Thoracic aorta (tissue), 2 donors: ENCODE measurements at places on chromosomes 3 and 15. TPM values are rescaled to one million over a fixed set of nuclear protein-coding genes. Genes with fewer than 3 reads are reported as not detected.

Gene CIDEC
- 2.6 TPM for total RNA-seq

Gene OR5K2
- total RNA-seq: not detected

Gene ZDHHC19
- total RNA-seq: 0.42 TPM

Gene DIS3L
- 45.1 TPM for total RNA-seq

Gene LMAN1L
- not detected for total RNA-seq

DNA sequence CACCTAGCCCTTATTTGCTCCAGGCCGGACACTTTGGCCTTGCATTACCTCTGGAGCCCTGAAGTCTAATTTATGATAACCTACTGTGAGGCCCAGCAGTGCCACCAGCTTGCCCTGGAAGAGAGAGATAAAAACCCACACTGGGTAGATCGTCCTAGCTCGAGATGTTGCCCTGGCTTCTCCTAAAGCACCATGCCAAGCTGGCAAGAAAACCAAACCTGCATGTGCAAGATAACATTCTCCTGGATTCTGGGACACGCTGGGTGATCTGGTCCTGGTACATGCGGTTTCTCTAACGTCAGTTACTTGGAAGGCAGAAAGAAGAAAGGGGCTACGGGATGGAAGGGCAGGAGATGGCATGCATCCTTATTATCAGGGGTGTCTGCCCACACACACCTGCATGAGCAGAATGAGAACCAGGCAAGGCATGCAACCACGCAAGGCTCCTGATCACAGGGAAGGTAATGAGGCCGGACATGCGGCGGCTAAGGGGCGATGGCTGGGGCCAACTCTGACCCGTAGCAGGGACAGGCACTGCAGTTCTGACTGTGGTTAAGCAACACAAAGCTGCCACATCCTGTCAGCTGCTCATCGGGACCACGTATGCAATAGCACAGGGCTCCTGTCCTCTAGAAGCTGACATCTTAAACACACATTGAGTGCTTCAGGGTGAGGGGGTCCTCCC lies 73.0 kb downstream of the OXNAD1 start:
- H3K4me3 ChIP-seq: no peak overlapping the region
- H3K4me1 ChIP-seq: peaks cover 16% of the 10 kb centered on the region
- H3K27me3 ChIP-seq: no peaks in the 10 kb centered on the region
- DNase-seq: no peak
- peak overlapping the region; percentile 42 for H3K27ac ChIP-seq

GRCh38 chr3:165225604-165226003 lies 29.4 kb upstream of the SLITRK3 start:
- H3K27me3 ChIP-seq: no peaks in the 10 kb centered on the region
- no peak overlapping the region for H3K4me3 ChIP-seq
- no peaks in the 10 kb centered on the region for H3K36me3 ChIP-seq
- H3K4me1 ChIP-seq: no peaks in the 10 kb centered on the region
- no peak for DNase-seq

DNA sequence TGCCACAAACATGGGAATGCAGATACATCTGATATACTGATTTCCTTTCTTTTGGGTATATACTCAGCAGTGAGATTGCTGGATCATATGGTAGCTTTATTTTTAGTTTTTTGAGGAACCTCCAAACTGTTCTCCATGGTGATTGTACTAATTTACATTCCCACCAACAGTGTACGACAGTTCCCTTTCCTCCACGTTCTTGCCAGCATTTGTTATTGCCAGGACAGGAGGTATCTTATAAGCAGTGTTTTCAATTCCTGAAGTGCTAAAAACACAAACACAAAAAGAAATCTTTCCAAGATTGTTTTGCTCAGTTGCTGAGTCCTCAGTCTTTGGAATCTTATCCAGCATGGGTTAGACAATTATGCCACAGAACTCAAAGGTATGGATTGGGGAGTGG lies 13.5 kb downstream of the GTF2E1 start:
- peaks cover 3% of the 10 kb centered on the region for H3K36me3 ChIP-seq
- H3K4me3 ChIP-seq: no peak overlapping the region
- H3K4me1 ChIP-seq: no peaks in the 10 kb centered on the region
- no peaks in the 10 kb centered on the region for H3K27me3 ChIP-seq
- H3K27ac ChIP-seq: no peak overlapping the region

DNA sequence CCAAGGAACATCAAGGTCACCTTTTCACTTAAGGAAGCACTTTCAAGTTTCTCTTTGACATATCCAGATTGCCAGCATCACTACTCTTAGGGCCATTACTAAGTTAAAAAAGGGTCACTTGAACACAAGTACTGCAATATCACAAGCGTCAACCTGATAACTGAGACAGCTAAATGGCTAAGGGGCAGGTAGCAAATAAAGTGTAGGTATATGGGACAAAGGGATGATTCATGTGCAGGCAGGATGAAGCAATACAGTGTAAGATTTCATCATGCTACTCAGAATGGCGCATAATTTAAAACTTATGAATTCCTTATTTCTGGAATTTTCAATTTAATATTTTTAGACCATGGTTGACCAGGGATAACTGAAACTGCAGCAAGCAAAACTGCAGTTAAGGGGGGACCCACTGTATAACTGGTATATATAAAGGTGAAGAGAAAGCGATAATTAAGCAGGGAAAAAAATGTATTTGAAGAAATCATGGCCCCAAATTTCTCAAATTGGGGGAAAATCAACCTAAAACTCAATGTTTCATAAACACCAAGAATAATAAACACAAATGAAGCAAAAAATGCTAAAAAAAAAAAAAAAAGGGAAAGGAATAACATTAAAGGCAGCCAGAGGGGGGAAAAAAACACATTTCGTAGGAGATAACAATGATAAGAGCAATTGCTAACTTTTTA lies 13.1 kb downstream of the CCR1 start:
- no peaks in the 10 kb centered on the region for H3K4me1 ChIP-seq
- H3K27me3 ChIP-seq: no peaks in the 10 kb centered on the region
- H3K4me3 ChIP-seq: no peak overlapping the region
- no peak overlapping the region for H3K27ac ChIP-seq
- H3K36me3 ChIP-seq: no peaks in the 10 kb centered on the region

DNA sequence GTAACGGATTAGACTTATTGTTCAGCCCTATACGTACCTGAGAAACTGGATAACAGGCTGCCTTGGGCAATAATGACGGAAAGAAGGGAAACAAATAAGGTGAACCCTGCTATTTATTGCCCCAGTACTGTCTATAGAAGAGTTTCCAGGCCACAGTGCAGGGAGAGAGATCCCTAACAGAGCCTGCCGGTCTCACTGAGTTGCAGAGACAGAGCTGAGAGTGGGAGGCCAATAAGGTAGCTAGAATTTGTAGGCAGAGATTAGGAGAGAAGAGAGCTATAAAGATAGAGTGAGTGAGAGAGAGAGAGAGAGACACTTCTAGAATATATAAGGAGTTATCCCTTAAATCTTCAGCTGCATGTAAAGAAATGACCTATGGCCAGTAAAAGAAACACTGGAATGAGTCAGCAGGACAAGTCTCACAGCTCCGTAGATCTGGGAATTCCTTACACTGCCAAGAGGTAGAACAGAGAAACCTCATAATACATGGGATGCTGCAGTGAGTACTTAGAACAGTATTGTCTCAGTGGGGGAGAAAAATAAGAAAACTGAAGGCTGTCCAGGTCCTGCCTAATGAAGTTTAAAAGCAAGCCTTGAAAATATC lies 51.8 kb downstream of the ST3GAL6 start:
- DNase-seq: no peak
- no peaks in the 10 kb centered on the region for H3K4me1 ChIP-seq
- no peaks in the 10 kb centered on the region for H3K27me3 ChIP-seq
- H3K4me3 ChIP-seq: no peak overlapping the region
- no peak overlapping the region for H3K27ac ChIP-seq

- H3K4me1 ChIP-seq: no peaks in the 10 kb centered on the region
- no peak for DNase-seq
- H3K36me3 ChIP-seq: no peaks in the 10 kb centered on the region
- no peaks in the 10 kb centered on the region for H3K27me3 ChIP-seq
Observed at GRCh38 chr3:104206925-104207324, 1159.8 kb upstream of the ALCAM start.

GRCh38 chr3:190089711-190090110 lies 31.0 kb downstream of the P3H2 start:
- H3K36me3 ChIP-seq: no peaks in the 10 kb centered on the region
- H3K27ac ChIP-seq: no peak overlapping the region
- no peaks in the 10 kb centered on the region for H3K27me3 ChIP-seq
- peaks cover 36% of the 10 kb centered on the region for H3K4me1 ChIP-seq
- no peak for DNase-seq
- H3K4me3 ChIP-seq: no peak overlapping the region

GRCh38 chr3:123270818-123271217 lies 69.1 kb downstream of the SEC22A start:
- no peaks in the 10 kb centered on the region for H3K36me3 ChIP-seq
- no peak for DNase-seq
- H3K27me3 ChIP-seq: no peaks in the 10 kb centered on the region
- H3K4me1 ChIP-seq: peaks cover 3% of the 10 kb centered on the region

GRCh38 chr15:60520825-60521368 lies 42.0 kb upstream of the ICE2 start:
- H3K4me1 ChIP-seq: peaks cover 8% of the 10 kb centered on the region
- H3K27ac ChIP-seq: no peak overlapping the region
- no peaks in the 10 kb centered on the region for H3K27me3 ChIP-seq
- no peak overlapping the region for H3K4me3 ChIP-seq
- peak; percentile 21 for DNase-seq

- no peaks in the 10 kb centered on the region for H3K27me3 ChIP-seq
- DNase-seq: no peak
- peaks cover 44% of the 10 kb centered on the region for H3K4me1 ChIP-seq
- peak overlapping the region; percentile 66 for H3K4me3 ChIP-seq
Observed at GRCh38 chr15:68114356-68114755, 60.2 kb downstream of the PIAS1 start.

DNA sequence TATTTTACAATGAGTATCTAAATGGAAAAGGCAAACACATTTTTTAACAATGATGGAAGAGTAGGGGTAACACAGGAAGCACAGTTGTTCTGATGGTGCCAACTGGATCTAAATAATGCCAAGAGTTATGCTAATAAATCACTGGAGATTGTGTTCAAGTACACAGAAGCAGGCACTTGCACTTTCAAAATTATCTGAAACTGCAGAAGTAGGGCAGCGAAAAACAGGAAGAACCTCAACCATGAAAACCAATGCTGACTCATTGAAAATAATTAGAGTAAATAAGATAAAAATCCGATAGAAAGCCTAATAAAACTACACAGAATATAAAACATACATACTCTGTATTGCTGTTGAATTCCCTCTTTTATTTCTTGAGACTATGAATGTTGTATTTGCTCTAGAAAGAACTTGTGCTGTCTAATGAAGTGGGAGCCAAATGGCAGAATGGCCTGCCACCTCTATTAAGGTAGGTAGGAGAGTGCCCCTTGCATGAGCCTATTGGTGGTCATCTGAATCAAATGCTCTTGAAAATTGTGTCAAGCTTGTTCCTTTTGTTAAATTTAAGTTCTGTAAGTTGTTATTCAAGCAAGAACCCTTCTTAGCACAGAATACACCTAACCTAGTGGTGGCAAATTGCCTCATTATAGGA lies 93.7 kb downstream of the ABI3BP start:
- H3K4me3 ChIP-seq: no peak overlapping the region
- H3K36me3 ChIP-seq: no peaks in the 10 kb centered on the region
- no peak overlapping the region for H3K27ac ChIP-seq
- no peaks in the 10 kb centered on the region for H3K4me1 ChIP-seq
- no peak for DNase-seq

GRCh38 chr3:133490468-133491351 lies 82.8 kb upstream of the CDV3 start:
- no peaks in the 10 kb centered on the region for H3K4me1 ChIP-seq
- H3K4me3 ChIP-seq: no peak overlapping the region
- H3K27ac ChIP-seq: no peak overlapping the region
- no peaks in the 10 kb centered on the region for H3K27me3 ChIP-seq

GRCh38 chr3:135982404-135982761 lies 16.9 kb downstream of the PPP2R3A start:
- no peak for DNase-seq
- H3K36me3 ChIP-seq: no peaks in the 10 kb centered on the region
- H3K27ac ChIP-seq: no peak overlapping the region
- H3K4me1 ChIP-seq: no peaks in the 10 kb centered on the region
